ENCODE measurements at places on chromosomes 1 and 21.

GRCh38 chr1:101280049-101280592 lies 43.3 kb downstream of the S1PR1 start:
- no peak for DNase-seq

GRCh38 chr1:223114871-223115270 lies 28.2 kb downstream of the TLR5 start:
- DNase-seq, result no peak

- DNase-seq, result peak; percentile 17
These were observed 262.5 kb upstream of the B3GALT2 start for GRCh38 chr1:193448682-193449461.

DNA sequence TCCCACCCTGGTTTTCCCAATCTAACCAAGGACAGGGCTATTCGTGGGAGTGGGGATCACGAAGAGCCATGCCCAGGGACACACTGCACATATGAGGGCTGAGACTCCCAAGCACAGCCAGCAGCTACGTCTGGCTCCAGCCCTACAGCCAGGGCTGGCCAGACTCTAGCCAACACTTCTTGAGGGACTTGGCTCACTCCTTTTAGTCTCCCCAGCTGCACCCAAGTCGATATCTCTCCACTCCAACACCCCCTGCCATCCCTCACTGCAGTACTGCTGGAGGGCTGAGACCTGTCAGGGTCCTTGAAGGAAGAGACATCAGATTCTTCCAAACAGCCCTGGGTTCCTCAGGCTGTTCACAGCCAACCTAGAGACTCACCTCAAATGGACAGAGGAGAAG lies 62.6 kb downstream of the CD46 start:
- DNase-seq, result no peak

DNA sequence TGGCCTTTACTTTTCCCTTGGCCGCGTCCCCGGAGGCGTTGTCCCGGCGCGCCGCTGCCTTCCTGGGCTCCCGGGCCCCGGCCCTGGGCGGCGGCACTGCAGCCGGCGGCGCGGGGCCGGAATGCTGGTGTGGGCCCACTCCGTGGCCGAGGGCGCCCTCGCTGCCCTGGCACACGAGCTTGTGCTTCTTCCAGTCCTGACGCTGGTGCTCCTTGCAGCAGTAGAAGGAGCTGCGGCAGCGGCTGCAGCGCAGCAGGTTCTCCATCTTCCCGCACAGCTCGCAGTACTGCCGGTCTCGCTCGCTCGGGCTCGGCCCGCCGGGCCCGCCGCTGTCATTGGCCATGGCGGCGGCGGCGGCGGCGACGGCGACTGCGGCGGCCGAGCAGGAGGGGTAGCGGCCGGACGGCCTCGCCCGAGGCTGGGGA lies 529 bp downstream of the EGLN1 start:
- DNase-seq, result peak; percentile 36

- no peak for DNase-seq
These were observed 739.4 kb upstream of the ADGRL4 start for GRCh38 chr1:79745929-79746328.

GRCh38 chr1:113893267-113893666 lies 5.9 kb upstream of the BCL2L15 start:
- no peak for DNase-seq

DNA sequence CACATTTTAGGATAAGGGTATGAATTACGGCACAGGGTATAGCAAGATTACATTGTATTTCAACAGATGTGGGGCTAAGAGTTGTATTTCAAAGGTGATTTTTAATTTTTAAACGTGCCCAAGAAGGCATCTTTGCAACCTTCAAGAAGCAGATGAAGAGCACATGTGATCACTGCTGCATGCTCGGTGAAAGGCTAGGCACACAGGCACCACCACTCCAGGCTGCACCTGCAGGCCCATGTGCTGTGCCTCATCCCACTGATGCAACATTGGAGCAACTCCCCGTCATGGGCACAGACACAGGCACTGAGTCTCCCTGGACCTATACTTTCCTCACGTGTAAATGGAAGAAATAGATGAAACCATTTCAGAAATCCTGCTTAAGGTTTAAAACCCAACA lies 23.5 kb downstream of the UBE2G2 start:
- no peak for DNase-seq

- DNase-seq, result no peak
These were observed 38.5 kb downstream of the ZBTB8OS start for GRCh38 chr1:32611859-32612188.

- DNase-seq, result no peak
These were observed 484.5 kb upstream of the DAB1 start for GRCh38 chr1:57908147-57908890.

DNA sequence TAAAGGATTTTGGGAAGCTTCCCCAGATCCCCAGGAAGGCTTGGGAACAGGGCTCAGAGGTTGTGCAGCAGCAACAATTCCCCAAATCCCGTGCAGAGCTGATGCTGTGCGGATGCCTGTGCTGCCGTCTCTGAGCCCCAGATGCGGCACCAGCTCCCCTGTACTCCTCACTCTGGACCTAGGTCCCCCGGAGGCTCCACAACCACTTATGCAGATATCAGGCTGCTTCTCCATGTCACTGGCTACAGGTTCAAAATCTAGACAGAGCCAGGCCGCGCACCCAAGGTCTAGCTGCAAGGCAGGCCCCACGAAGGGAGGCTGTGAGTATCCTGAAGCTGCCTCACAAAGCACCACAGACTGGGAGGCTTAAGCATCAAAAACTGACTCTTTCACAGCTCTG lies 81.6 kb downstream of the PDE9A start:
- DNase-seq, result no peak

- no peak for DNase-seq
These were observed 52.6 kb upstream of the EPS8L3 start for GRCh38 chr1:109816175-109816811.

GRCh38 chr1:45925728-45926287 lies 122.4 kb downstream of the MAST2 start:
- DNase-seq, result no peak

- no peak for DNase-seq
These were observed 3.1 kb downstream of the LRP8 start for GRCh38 chr1:53324728-53325297.

- DNase-seq, result no peak
These were observed 1.8 kb downstream of the RNPC3 start for GRCh38 chr1:103527331-103527730.

GRCh38 chr21:26964170-26964778 lies 2.6 kb downstream of the ADAMTS5 start:
- no peak for DNase-seq

- DNase-seq, result no peak
These were observed 116.8 kb downstream of the RABGAP1L start for GRCh38 chr1:174276087-174276486.

DNA sequence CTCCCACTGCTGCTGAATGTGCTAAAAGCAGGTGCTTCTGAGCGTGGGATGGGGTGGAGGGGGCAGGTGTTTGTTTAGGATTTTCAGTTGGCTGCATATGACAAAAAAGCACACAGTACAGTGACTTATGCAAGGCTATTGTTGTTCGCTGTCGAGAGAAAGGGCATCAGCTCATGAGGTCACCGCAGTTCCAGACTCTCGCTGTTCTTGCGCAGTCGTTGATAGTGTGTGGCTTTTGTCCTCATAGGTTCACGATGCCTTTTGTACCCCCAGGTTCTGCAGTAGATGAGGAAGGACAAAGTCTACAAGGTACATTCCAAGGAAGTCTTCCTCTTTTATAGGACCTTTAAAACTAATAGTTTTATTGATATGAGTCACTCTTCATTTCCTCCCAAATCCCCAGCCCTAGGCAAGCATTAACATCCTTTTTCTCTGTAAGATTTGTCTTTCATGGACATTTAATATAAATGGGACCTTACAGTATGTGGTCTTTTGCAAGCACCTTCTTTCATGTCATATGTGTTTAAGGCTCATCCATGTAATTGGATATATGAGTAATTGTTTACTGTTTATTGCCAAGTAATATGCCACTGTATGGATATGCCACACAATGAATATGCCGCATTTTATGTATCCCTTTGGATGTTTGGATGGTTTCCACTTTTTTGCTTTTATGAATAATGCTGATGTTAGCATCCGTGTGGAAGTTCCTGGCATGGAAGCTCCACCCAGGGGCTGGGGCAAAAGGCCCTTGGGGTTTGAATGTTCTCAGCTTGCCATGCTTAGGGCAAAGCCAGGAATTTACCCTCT lies 14.5 kb upstream of the NLRP3 start:
- DNase-seq, result no peak

DNA sequence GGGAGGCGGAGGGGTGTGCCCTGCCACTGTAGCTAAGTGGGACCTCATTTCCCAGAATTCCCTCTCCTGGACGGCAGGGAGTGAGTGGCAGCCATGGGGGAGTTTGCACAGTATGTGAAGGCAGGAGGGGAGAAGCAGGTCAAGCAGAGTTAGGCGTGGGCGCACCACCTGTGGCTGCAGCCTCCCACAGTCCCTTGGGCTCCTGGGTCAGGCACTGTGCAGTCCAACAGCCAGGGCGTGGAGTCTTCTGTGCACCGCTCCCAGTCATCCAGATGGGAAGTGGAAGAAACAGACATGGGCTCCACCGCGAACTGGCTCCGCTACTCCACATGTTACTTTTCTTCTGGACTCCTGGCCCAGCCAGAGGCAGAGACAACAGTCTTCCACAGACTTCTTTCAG lies 85.4 kb upstream of the TIAM1 start:
- no peak for DNase-seq

DNA sequence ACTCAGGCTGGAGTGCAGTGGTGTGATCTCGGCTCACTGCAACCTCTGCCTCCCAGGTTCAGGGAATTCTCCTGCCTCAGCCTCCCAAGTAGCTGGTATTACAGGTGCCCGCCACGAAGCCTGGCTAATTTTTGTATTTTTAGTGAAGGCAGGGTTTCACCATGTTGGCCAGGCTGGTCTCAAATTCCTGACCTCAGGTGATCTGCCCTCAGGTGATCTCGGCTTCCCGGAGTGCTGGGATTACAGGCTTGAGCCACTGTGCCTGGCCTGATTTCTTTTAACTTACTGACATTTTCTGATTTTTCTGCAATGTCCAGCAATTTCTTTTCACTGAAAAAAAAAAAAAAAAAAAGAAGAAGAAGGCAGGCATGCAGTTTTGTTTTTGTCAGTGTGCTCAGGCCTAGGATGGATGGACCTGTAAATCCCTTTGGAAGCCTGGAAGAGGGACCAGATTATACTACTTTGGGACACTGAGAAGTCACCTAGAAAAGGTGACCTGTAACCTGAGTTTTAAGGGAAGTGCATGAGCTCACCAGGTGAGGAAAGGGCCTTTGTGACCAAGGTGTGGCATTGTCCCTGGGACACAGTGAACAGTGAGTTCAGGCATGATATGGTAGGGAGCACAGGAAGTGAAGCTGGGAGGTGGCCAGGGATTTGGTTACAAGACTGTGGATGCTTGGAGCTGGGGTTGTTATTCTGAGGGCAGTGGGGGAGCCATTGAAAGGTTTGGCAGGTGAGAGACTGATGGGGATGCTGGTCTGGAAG lies 2.7 kb upstream of the TMEM61 start:
- DNase-seq, result no peak

DNA sequence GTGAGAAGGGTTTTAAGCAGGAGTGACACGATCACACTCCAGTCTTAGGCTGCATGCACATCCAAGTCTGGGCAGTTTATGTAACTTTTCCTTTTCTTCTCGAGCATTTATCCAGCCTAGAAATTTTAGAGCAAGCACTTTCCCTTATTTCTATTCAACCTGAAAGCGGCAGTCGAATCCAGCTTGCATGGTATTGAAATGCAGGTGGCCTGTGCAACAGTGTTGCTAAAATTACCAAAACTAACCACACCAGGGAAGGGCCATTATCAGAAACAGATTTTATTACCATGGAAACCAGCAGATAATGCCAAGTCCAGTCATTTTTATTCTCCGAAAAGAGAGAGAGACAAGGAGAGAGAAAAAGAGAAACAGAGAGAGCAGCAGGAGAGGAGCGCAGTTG lies 179.9 kb upstream of the ZC3H12A start:
- DNase-seq, result no peak

GRCh38 chr1:45448357-45448756 lies 42.6 kb downstream of the TESK2 start:
- DNase-seq, result no peak

- no peak for DNase-seq
These were observed 106.4 kb upstream of the MAGI3 start for GRCh38 chr1:113283914-113284313.

DNA sequence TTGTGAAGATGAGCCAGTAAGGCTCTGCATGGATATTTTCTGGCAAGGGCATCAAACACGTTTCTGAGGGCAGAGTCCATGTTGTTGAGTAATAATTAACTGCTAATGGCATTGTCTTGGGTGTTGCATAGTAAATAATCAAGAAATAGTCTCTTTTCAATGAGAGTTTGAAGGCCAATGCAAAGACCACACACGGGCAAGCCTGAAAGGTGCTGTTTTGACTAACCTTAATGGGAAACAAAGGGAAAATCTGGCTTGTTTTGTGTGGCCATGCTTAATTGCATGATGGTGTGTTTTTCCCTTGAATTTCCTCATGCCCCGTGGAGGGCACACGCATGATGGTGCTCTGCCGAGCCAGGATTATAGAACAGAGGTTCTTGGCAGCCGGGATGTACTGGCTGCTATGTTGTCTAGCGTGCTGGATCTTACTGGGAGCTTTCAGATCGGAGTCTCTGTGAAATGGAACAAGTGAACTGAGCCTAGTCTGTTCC lies 127.6 kb downstream of the NOS1AP start:
- DNase-seq, result no peak

DNA sequence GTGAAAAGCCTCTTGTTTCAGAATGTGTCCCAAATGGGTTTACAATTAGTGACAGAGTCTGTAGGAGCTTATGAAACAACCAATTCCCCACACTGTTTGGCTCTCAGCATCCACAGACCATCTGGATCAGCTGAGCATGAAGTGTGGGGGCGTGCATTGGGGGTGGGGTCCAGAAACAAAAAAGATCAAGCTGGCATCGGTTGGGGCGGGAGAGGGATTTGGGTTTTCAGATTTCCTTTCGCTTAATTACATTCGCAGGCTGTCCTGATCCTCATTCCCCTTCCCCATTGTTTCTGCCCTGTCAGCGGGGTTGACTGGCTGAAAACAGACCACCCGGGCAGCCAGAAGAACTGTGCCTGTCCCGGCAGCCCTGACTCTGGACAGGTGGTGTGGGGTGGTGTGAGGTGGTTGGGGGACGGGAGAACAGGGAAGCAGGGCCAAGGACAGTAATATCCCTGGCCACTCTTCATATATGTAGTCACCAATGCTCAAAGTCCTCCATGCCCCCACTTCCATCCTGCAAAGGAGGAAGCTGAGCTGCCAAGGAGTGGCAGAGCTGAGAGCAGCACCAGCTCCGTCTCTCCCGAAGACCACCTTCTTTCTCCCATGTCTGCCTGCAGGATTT lies 92.0 kb downstream of the IER5 start:
- DNase-seq, result no peak

GRCh38 chr1:171754353-171754705 lies 12.5 kb upstream of the VAMP4 start:
- DNase-seq, result no peak

- no peak for DNase-seq
These were observed 1.7 kb downstream of the IL6R start for GRCh38 chr1:154406886-154407197.

- no peak for DNase-seq
These were observed 113.5 kb downstream of the PROX1 start for GRCh38 chr1:214101246-214101645.

GRCh38 chr1:231528172-231529029 lies at the start of gene TSNAX:
Gene TSNAX, plus strand, starts transcription at chr1:231528669. Its CDS starts 142 bp downstream, at chr1:231528811.
- DNase-seq, result peak; percentile 85

- no peak for DNase-seq
These were observed 240.3 kb downstream of the RYR2 start for GRCh38 chr1:237282208-237282783.

Data from activated CD4-positive, alpha-beta T cell treated with anti-CD3 and anti-CD28 coated beads, Interleukin-2, amount 50 U/mL, for 4 hours (primary cell).